ENCODE measurements at places on chromosomes 16 and 17. TPM values are rescaled to one million over a fixed set of nuclear protein-coding genes. Genes with fewer than 3 reads are reported as not detected.

- DNase-seq: no peak
Measured at GRCh38 chr16:89337965-89338364, 120.5 kb downstream of the ZNF778 start.

- no peak for DNase-seq
Measured at GRCh38 chr17:55463600-55463999, 42.0 kb upstream of the MMD start.

DNA sequence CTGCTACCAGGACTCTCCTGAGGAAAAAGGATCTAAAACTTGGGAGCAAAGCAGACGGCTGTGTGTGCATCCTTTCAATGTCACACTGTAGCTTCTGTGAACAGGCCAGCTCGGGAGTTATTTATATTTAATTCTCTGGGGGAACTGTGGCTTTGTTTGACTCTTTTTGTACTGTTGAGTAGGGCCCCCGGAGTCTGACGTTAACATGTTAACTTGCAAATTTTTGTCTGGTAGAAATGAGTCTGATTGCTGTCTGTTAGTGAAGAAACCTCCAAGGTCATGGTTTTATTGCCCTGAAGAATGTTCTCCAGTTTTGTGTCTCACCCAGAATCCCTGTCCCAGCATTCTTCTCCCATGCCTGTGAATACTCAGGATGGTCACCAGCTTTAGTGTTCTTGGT is 14.2 kb upstream of the KCNG4 start:
- DNase-seq: no peak

DNA sequence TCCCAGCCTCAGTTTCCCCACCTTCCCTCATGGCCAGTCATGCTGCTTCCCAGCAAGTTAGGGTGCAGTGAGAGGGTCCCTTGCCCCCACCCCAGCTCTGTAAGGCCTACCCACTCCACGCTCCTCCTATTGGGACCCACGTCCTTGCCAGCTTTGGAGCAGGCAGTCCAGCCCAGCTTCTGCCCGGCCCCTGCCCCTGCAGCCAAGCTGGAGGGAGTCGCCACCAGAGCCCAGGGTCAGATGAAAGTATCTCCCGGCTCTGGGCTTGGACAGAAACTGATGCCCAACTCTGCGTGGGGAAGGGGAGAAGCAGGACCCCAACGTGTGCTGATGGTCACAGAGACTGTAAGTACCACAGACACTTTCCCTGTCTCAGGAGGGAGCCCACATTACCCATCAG is 32.6 kb downstream of the SDK2 start:
- no peak for DNase-seq

DNA sequence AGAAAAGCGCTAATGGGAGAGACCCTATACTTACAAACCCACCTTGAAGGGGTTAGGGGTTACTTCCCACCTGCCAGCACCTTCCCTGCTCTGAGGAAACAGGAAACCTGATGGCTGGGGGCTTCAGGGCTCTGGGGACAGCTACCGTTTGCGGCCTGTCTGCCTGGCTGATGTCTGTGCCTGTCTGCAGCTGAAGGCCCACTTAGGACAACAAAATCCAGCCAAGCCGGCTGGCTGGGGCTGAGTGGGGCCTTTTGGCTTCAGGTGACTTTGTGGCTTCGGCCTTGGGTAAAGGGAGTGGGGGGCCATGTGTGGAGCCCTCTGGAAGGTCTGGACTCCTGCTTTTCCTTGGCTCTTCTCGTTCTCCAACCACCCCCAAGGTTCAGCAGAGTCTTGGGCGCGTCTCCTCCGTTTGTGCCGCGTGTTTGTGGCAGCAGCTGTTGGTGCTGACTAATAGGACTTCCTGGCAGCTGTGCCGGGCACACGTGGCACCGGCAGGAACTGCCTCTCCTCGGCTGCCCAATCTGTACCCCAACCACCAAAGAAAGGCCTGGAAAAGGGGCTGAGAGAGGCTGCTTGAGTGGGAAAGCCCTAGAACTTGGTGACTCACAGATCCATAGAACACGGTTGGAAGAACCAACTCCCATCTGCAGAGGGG is 186.7 kb downstream of the MSI2 start:
- DNase-seq: no peak

- peak; percentile 88 for DNase-seq
Measured at GRCh38 chr17:6894206-6894528, 62.6 kb upstream of the TEKT1 start.

DNA sequence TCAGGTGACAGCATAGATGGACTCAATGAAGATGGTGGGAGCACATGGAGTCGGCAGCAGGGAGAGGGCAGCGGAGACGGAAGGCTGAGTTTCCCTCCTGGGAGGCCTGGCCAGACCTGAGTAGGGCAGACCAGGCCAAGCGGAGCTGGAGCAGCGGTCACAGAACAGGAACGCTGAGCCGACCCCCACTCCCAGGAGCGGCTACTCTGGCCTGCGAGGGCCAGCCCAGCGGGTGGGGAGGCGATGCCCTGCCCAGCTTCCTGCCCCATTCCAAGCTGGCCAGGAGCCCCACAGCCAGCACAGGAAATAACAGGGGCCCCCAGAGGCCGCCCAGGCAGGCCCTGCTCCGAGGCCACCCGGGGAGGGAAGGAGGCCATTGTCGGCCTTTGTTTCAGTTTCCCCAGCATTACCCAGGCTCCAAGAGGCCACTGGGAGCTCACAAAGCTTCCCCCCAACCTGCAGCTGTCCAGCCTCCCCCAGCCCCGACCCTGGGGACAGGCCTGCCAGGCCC is 79.8 kb downstream of the ZNF423 start:
- peak; percentile 84 for DNase-seq

GRCh38 chr17:55116440-55116914 is 147.9 kb downstream of the STXBP4 start:
- no peak for DNase-seq

GRCh38 chr16:8391257-8391656 is 199.1 kb downstream of the TMEM114 start:
- no peak for DNase-seq

DNA sequence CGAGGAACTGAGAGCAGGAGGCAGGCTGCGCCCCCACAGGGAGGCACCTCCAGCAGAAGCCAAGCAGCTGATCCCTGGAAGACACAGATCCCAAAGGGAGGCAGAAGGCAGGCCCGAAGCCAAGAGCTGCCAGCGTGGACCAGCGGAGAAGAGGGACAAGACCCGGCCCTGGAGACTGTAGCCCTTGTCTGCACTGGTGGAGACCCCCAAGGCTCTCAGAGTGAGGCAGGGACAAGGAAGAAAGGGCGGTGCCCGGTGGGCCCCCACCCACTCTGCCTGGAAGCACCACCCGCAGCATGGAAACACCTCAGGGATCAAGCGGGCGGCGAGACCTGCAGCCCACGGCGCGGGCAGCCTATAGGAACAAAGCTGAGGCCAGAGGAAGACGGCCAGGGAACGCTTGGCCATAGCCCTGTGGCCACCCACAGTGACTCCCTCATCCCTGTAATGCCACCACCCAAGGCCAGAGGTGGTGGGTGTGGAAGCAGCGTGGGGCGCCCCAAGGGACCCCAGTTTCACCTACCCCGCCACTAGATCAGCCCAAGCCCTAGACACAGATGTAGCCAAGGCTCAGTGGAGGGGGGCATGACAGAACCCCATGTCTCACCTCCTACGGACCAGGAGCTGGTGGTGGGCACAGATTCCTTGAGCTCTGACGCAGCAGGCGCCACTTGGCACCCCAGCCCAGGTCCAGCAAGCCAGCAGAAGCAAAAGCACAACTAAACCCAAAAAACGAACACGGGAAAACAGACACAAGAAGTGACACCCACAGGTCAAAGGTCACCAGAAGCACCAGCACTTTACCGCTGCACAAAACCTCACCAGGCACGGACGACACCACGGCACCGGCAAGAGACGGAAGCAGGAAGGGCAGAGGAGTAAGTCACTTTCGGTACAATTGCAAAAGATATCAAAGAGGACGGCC is 2.9 kb upstream of the SIRT7 start:
- DNase-seq: no peak

DNA sequence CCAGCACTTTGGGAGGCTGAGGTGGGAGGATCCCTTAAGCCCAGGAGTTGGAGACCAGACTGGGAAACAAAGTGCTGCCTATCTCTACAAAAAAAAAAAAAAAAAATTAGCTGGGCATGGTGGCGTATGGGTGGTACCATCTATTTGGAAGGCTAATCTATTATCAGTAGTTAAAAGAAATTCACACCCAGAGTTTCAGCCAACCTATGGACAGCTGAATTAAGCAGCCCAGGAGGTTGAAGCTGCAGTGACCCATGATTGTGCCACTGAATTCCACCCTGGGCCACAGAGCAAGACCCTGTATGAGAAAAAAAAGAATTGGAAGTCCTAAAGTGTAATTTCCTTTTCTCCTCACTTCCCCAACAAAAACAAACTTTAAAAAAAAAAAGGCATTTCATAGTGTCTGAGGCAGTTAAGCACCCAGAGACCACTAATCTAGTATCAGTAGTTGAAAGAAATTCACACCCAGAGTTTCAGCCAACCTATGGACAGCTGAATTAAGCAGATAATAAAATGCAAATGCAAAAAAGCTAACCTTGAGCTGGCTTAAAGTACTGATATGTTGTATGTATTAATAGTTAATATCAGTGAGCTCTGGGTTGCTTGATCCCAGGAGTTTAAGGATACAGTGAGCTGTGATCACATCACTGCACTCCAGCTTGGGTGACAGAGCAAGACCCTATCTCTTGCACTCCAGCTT is 18.1 kb downstream of the CLTC start:
- DNase-seq: no peak

DNA sequence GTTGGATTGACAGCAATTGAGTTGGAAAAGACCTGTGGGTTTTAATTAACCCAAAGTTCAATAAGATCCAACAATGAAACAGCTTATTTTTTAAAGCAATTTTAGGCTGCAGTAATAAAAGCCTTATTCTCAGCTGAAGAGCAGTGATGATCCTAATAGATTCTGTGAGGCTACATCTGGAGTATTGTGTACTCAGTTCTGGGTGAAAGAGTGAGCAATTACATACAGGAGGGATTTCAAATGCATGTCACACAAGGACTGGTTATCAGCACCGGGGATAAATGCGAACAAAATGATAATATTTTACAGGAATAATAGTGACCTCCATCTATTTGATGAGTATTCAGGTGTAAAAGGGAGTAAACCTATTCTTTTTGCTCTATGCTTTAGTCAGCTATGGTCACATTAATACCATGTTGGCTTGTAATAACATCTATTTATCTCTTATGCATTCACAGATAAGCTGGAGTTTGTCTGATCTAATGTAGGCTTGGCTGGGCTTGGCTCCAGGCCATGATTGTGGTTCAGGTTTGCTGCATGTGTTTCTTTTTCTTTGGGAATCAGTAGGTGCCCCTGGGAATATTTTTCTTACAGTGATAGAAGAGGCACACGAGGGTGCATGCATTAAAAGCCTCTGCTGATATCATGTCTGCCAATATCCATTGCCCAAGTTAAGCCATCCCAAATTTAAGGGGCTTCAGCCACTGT is 22.2 kb upstream of the TOX3 start:
- no peak for DNase-seq

DNA sequence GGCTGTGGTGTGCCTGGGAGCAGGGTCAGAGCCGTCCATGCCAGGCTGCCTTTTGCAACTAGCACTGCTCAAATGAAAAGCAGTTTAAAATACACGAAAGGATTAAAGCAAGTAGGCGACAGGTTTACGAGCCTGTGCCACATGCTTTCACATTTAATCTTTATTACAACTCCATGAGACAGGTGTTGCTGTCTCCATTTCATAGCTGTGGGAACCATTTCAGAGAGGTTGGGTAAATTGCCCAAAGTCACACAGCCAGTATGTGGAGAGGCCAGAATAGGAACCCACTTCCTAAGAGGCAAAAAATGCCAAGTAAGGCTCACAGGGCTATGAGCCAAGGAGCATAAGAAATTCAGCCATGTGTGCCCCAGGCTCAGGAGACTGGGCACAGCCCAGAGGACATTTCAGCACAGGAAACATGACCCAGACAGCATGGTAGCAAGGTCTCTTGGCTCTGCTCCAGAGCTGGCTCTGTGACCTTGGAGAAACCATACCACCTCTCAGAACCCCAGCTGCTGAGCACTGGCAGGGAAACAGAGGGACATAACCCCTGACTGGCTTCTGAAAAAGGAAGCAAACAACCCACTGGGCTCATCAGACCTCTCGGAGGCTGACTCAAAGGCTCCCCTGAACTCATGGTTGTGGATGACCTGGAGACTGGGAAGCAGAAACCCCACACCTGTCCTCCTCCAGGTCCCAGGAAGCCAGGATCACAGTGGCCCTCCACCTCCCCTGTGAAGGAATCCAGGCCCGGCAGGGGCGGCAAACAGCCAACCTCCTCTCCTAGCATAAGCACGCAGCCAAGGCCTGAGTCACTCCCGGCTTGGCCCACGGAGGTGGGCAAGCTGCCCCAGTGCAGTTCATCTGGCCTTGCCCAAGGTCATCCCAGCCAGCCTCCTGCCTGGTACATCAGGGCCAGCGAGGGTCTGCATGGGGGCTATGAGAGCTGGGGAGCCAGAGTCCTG is 40.3 kb upstream of the MRPS23 start:
- no peak for DNase-seq

DNA sequence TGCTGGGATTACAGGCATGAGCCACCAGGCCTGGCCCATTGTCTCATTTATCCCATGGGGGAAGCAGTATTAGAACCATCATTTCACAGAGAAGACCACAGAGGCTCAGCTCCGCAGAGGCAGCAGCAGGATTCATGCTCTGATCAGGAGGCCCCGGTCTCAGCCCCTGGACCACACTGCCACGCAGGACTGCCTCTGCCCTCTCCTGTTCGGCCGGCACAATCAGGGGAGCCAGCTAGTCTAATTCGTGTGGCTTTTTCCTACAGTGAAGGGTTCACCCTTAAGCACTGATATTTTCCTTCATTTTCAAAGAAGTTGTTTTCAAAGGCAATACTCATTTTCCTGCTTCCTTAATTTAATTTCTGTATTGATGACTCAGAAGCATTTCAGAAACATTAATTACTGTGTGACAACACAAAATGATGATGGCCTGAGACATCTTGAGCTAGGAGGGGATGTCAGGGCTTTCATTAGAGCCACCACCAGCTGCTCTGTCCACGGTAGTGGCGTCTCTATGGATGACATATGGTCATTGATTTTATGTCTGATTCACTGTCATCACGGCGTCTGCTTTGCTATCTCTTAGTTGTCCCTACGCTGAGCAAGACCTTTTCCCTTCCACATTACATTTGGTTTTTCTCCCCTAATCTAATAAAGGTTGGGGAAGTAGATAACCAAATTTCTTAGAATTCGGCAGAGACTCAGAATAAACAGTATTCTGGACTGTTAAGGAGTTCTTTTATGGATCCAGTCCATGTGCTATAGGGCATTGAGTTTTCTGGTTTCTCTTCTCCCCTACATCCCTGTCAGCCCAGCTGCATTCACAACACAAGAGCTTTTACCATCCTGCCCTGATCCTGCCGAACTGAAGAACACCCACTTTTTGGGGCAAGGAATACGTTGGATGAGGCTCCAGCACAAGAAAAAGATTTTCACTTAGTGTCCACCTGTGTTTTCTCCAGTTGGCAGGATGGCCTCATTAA is 314.0 kb downstream of the SLC39A11 start:
- no peak for DNase-seq

- DNase-seq: no peak
Measured at GRCh38 chr16:2845116-2845515, 12.9 kb downstream of the PRSS22 start.

Gene TBX21
- not detected for total RNA-seq

Gene PYDC1
- 2.1 TPM for total RNA-seq

Gene PTX4
- total RNA-seq: 0.20 TPM

Gene GRB7
- total RNA-seq: 50.6 TPM

Gene TBX2
- total RNA-seq: not detected

Gene P3H4
- 24.0 TPM for total RNA-seq

Gene HOXB5
- total RNA-seq: not detected

Gene IL34
- total RNA-seq: 4.4 TPM

Gene CEP295NL
- total RNA-seq: 0.42 TPM

Gene KRTAP3-2
- not detected for total RNA-seq

All from H9 (cell line).